Omental fat pad (tissue), 4 donors: ENCODE measurements at places on chromosomes 13 and 19.

GRCh38 chr13:33123066-33123859, 107.0 kb downstream of the KL start:
- DNase-seq: no peak

- DNase-seq: no peak
These were observed 2.6 kb upstream of the LGALS4 start for GRCh38 chr19:38815059-38816001.

DNA sequence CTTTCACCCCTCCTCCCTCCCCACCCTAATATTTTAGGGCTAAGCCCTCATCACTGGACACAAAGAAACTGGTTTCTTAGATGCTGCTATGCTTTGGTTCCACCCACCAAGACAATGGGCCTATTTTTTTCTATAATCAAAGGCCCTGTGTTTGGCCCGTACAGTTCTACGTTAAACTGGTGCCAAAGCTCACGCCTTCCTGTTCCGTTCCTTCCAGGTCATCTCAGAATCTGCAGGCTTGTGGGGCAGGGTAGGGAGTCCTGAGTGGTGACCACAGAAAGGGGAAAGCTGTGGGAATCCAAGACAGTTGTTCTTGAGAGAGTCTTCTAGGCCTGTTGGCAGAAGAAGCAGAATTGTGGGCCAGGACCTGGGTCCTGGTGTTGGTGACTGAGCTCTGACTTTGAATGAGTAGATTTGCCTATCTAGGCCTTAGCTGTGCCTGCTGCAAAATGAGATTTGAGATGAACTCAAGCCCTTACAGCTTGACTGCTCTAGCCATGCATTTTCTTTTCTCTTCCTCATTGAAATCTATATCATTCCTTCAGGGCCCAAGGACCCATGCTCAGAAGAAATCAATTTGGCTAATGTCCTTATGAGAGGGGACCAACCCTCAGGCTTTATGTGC, 19.1 kb upstream of the CXCL17 start:
- no peak for DNase-seq

DNA sequence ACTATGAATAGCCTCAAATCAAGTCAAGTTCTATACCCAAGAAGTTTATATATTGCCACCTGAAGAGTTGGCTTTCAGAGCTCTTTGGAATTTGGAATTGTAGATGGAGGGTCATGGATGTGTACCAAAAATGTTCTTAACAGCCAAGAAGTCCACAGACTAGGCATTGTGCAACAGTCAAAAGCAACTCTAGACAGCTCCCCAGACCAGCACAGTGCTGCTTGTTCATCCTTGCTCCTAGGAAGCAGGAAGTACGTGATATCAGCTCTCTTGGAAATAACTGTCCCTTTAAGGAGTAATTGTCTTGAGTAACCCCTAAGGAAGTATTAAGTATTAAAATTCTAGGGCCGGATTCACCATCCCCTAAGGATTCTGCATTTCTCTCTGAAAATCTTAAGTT, 30.7 kb upstream of the IL17D start:
- DNase-seq: no peak

DNA sequence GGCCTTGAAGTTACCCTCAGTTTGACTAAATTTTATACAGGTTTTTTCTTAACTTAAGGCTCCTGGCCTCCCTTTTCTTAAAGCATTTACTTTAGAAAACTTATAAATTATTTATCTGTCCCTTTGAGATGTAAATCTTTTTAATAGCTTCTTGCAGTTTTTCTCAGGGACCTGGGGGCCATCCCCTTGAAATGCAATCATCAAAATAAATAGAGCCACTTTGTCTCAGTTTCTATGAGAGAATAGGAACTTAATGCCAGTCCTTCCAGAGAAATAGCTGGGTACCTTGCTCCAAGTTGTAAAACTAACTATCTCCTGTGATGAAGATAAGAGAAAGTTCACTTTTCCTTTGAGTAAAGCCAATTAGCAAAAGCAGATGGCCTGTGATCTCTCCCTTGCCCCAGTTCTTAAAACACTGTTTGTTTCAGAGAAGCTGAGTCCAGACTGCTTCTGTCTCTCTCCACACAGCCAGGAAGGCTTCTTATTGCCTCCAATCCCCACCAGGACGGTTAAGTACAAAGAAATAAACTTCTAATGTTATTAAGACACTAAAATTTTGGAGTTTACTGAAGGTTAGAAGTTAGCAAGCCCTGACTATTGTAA, 913.1 kb downstream of the OLFM4 start:
- DNase-seq: no peak
